ENCODE measurements at places on chromosomes 1 and 21. TPM values are rescaled to one million over a fixed set of nuclear protein-coding genes. Genes with fewer than 3 reads are reported as not detected.

Gene DLGAP3
- not detected for total RNA-seq

Gene PPP1R12B
- 28.1 TPM for total RNA-seq

Gene CLCA4
- total RNA-seq: not detected

Gene SH2D1B
- not detected for total RNA-seq

Gene MMEL1
- total RNA-seq: not detected

Gene AMY2B
- total RNA-seq: 10.3 TPM
